ENCODE measurements at places on chromosomes 16 and 17.
A peak's percentile ranks its signal among the peaks of the same experiment; 100 is the strongest.

DNA sequence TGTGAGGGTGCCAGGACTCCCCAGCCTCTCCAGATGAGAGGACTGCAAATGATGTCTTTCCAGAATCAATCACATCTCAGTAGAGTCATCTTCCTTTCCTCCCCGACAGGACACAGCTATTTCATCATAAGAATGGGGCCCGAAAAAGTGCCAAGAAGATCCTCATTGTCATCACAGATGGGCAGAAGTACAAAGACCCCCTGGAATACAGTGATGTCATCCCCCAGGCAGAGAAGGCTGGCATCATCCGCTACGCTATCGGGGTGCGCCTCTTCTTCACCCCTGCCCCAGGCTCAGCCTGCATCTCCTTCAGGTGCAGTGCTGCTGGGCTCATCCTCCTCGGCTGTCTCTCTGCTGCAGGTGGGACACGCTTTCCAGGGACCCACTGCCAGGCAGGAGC lies 14.3 kb downstream of the ITGAD start:
- no peak for DNase-seq

GRCh38 chr17:79152110-79152509 lies 77.5 kb downstream of the ENGASE start:
- DNase-seq, result no peak

DNA sequence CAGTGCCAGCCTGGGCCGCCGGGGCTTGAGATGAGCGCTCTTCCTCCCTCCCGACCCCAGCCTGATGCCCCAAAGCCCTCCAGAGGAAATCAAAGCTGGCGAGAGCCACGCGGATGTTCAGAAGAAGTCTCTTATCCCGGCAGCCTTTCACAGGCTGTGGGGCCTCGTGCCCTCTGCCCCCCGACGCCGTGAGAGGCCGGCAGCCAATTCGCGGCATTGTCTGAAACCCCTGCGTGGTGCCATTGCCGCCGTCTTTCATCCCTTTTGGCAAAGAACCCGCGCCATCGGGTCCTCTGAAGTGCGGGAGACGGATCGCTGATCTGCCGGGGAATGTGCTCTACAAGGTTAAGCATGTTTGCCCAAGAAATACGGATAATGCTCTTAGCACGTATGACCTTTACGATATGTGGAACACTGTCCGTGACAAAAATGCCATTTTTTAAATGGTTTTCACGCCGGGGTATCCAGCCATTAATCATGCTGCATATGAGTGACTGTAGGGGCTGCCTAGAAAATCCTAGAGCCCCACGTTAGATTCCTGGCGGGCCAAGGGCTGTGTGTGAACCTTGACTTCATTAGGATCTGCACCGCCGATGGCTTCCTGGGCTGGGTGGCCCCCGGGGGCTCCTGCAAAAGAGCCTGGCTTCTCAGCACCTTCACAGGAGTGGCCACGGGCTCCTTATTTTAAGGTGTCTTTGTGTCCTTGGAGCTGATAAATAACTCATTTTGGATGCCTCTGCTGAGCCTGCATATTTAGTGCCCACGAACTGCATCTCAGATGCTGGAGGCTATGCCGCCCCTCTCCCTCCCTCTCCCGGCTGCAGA lies 165.1 kb upstream of the TNRC6C start:
- DNase-seq, result no peak

DNA sequence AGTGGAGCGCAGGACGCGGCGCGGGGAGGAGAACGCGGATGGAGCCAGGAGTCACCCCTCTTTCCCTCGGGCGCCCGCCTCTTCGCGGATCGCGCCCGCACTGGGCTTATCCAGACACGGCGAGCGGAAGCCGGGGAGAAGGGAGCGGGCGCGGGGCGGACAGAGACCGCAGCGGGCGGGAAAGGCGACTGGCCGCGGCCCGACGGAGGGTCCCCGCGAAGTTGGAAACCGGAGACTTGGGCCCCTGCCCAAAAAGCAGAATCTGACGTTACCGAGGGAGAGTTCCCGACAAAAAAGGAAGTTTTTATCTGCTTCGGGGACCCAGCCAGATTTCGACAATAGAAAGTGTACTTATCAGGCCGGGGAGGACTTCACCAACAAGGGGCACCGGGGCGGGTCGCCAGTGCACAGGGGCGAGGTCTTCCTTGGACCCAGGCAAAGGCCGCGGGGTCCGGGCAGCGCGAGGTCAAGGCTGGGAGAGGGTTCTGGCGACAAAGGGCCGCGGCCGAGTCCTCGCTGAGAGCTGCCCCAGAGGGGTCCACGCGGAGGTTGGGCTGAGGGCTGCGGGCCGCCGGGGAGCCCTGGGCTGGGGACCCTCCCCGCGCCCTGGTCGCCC lies 519 bp downstream of the ST6GALNAC2 start:
- no peak for DNase-seq

GRCh38 chr16:64449506-64449905 lies 672.4 kb downstream of the CDH11 start:
- no peak for DNase-seq

GRCh38 chr16:3534126-3534525 lies 33.3 kb downstream of the CLUAP1 start:
- no peak for DNase-seq

DNA sequence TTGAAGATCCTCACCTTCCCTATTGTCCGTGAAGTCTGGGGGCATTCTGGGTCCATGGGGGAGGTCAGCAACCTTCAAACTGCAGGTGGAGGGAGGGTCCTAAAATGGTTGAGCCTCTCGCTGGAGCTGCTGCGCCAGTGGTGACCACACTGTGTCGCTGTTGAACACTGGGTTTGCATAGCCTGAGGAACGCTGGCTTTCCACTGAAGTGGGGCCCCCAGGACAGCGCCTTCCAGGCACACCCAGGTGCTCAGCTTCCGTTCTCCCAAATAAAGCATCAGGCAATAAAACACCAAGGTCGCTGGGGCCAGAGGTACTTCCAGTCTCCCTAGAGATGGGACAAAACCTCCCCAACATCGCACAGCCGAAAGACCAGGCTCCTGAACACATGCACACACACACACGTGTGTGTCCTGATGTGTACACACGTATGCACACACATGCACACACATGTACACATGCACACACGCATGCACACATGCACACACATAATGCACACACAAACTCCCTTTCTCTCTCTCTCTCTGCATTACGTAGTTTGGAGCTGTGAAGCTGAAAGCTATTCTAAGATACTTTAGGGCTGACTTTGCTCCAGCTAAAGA lies 120.6 kb downstream of the IRF8 start:
- no peak for DNase-seq

DNA sequence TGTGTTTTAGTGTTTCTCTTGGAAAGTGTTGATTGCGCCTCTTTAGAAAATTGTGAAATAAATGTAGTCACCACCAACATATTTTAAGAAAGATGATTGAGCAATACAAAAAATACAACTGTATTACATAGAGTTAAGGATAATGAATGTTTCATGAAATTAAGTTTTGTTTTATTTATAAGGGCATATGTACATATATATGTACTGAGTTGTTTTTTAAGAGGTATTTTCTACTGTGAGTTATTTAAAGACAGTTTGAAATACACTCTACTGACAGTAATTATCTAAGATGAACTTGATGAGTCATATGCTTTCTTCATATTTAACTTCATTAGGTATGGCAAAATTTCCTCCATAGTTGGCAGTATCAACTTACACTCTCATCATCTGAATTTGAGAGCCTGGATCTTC lies 411.7 kb downstream of the HS3ST3B1 start:
- DNase-seq, result peak; percentile 73

DNA sequence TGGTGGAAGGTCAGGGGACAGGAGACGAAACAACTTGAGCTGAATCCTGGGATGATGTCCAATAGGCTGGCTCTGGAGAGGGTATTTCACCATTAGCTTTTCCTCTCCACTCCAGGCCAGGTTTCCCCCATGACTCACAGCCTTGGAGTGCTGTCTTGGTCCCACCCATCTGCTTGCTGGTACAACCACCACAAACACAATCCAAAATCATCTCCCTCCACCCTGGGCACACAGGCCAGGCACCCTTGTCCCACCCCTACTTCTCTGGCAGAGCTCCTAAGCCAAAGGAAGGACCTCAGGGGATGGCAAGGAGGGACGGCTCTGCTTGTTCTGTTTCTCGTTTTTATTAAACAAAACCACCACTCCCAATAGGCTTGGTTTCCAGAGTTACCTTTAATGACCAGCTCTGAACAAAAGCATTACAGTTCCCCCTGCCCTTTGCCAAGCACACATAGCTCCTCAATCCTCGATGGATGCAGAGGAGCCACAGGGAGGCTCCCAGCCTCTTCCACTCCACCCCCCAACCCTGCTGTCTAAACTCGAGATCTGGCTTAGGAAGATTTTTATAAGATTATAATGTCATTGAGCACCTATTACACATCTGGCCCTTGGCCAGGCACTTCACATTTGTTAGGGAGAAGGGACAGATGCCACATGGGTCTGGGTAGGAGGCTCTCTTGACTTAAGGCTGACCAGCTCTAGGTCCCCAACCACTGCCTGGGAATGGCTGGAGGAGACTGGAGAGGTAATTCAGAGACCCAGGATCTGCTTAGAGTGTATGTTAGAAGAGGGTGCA lies 13.3 kb downstream of the CAVIN1 start:
- peak; percentile 97 for DNase-seq

GRCh38 chr16:85017151-85017550 lies 5.8 kb upstream of the ZDHHC7 start:
- no peak for DNase-seq

GRCh38 chr16:4787627-4788482 lies at the start of gene SEPTIN12:
Gene SEPTIN12 (minus strand): TSS chr16:4788345. CDS start chr16:4787645, 700 bp downstream.
- no peak for DNase-seq

DNA sequence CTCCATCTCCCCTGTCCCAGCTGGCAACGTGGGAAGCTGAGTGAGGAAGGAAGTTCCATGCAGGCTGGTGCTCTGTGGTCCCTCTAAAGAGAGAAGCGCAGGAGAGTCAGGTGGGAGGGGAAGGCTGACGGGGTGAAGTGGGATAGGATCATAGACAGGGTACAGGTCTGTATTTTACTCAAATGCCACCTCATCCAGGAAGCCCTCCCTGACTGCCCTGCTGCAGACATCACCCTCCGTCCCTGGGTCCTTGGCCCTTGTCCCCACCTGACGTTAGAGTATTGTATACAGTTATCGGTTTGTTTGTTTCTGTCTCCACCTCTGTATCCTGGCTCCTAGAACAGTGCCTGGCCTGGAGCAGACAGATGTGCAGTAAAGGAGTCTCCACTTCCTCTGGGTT lies 11.7 kb downstream of the CANT1 start:
- DNase-seq, result no peak

DNA sequence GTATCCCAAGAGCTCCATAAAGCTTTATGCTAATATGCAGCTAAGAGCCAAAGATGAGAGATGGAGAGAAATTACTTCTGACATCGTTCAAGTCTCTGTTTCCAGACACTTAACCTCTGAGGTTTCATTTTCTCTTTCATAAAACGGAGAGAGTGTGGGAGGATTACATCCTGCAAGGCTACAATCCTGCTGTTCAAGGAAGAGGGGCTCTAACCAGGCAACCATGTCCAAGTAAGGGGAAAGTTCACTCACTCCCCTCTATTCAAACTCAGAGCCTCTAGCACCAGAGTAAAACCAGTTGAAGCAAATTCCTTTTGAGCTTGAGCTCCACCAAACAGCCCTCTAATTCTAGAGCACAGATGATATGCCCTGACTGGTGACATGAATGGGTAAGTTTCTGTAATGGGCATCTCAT lies 397.4 kb downstream of the NPIPA8 start:
- DNase-seq, result no peak

GRCh38 chr16:65600046-65600445 lies 478.2 kb upstream of the CDH11 start:
- DNase-seq, result no peak

DNA sequence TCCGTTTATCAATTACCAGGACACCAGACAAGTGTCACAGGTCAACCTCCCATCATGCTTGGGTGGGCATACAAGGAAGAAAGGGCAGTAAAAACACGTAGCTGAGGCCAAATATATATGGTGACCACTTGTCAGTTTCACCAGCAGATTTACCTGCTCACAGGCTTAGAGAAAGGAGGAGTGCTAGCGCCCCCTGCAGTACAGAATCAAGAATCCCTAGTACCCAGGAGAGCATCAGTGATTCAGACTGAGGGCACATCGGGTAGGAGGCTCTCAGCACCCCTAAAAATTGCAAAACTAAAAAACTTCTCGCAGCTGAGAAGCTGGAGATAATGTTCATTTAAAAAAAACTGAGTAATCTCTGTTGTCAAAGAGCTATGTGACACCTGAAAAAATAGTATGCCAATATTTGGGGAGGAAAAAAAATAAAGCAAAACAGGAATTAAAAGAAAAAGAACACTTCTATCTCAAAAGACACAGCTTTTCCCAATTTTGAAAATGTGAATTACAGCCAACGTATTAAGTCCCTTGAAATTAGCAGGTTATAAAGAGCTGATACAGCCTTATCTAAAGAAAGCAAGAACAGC lies 21.2 kb upstream of the MON1B start:
- no peak for DNase-seq

DNA sequence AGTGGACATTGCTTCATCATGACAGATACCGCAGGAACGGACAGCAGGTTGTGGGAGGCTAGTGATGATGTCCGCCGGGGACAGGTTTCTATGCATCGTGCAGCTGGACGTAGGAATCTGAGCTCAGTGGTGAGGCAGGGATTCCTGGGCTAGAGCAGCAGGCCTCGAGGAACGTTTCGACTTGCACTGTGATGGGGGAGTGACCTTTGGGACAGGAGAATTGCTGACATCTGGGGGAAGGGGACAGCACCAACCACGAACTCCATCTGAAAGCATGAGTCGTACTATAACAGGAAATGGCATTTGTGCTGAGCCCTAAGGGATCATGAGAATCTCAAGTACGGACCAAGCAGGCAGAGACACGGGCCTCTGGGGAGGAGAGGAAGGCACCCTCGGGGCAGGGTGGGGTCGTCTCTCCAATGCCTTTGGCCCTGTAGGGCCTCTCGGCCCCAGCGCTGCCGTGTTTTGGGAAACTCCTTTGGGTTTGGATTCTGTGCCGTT lies 65.8 kb upstream of the ENDOV start:
- DNase-seq, result no peak

- DNase-seq, result no peak
Measured at GRCh38 chr16:66292241-66292935, 74.1 kb upstream of the CDH5 start.

DNA sequence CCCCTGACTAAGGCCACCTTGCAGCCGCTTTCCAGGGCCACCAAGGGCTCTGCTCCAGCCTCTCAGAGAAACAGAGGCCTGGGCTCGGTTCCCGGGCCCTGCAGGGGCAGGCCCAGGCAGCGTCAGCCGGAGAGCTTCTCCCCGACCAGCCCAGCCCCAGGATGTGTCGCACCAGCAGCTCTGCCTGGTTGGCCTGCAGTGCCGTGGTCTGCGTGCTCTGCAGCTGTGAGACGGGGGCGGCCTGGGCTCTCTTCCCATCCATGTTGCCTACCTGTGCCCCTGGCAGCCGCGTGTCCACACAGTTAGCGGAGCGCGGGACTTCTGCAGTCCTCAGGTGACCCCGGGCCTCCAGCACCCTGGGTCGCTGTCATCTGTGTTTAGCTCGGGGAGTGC lies 4.8 kb downstream of the IGFALS start:
- DNase-seq, result no peak

DNA sequence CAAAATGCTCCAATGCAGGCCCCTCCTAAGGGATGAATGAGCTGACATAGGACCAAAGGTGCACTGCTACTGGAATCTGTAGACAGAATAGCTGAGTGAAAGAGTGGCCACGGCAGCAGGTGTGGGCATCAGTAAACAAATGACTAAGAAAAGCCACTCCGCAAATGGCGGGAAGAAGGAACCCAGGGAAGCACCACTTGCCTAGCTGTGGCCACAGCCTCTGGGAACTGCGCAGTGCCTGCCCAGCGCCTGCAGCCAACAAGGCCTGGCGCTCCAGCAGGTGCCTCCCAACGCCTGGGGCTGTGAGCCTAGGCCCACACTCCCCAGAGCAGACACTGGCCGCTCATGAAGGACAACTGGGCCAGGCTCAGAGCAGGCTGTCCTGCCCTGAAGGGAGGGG lies 11.8 kb downstream of the PEMT start:
- DNase-seq, result no peak

- no peak for DNase-seq
Measured at GRCh38 chr16:14351647-14352046, 278.4 kb downstream of the PARN start.
